ENCODE measurements at places on chromosomes 7 and 10. TPM values are rescaled to one million over a fixed set of nuclear protein-coding genes. Genes with fewer than 3 reads are reported as not detected.

DNA sequence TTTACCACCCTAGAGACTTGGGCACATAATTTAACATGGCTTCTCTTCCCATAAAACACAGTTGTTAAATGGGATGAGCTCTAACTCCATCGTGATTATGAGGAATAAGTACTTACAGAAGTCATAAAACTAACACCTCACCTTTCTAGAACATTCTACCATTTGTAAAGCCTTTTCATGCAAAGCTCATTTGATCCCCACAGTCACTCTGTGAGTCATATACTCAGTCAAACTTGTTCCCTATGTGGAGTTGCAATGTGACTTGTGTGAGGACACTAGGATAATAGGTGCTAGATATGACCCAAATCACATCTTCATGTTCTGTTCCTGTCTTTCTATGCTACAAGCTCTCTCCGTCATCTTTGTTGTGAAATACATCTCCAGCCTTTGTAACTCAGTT, 371.7 kb downstream of the WDR11 start:
- DNase-seq, result no peak
- peaks cover under 1% of the 10 kb centered on the region for H3K4me1 ChIP-seq
- no peaks in the 10 kb centered on the region for H3K27me3 ChIP-seq
- no peak overlapping the region for H3K4me3 ChIP-seq
- H3K36me3 ChIP-seq, result no peaks in the 10 kb centered on the region

GRCh38 chr7:94324380-94325121, 70.1 kb upstream of the COL1A2 start:
- H3K4me3 ChIP-seq, result no peak overlapping the region
- H3K4me1 ChIP-seq, result no peaks in the 10 kb centered on the region
- H3K27ac ChIP-seq, result no peak overlapping the region
- no peaks in the 10 kb centered on the region for H3K36me3 ChIP-seq

- H3K27ac ChIP-seq, result peak overlapping the region; percentile 71
- H3K27me3 ChIP-seq, result no peaks in the 10 kb centered on the region
- DNase-seq, result peak; percentile 33
- no peaks in the 10 kb centered on the region for H3K36me3 ChIP-seq
Measured at GRCh38 chr10:36808625-36809362, 316.6 kb upstream of the ANKRD30A start.

DNA sequence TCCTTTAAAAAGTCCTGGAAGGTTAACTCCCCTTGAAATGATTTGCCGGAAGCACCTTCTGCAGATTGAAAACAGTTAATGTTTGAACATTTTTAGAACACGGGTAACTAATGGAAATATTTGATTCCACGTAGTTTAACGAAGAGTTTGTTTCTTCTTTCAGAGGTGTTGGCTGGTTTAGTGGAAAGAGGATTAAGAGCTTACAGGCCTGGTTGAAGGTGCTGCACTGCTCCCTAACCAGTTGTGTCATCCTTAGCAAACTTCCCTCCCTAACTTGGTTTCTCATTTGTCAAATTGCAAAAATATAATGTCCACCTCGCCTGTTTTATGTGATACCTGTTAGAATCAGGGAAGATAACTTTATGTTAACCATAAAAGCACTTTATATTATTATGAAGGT, 243.0 kb upstream of the FZD8 start:
- no peak overlapping the region for H3K27ac ChIP-seq
- no peaks in the 10 kb centered on the region for H3K27me3 ChIP-seq
- DNase-seq, result no peak
- no peak overlapping the region for H3K4me3 ChIP-seq
- H3K36me3 ChIP-seq, result no peaks in the 10 kb centered on the region
- H3K4me1 ChIP-seq, result no peaks in the 10 kb centered on the region

DNA sequence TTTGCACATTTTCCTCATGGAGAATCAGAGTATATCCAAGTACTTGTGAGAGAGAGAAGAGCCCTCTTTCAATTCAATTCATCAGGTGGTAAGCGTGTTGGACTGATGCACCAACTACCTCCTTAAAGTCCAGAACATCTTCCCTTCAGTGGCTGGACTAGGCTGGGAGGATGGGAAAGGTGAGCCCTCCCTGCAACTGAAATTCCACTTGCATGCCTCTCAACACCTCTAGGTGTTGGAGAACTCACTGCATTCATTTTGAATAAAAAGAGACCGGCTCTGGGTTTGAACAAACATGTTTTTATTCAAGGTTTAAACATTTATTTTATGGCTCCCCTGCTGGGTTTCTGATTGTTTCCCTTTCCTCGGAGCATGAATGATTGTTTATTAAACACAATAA, 573.5 kb downstream of the CCSER2 start:
- H3K4me3 ChIP-seq, result no peak overlapping the region
- no peaks in the 10 kb centered on the region for H3K36me3 ChIP-seq
- H3K4me1 ChIP-seq, result no peaks in the 10 kb centered on the region
- no peak overlapping the region for H3K27ac ChIP-seq
- DNase-seq, result no peak

GRCh38 chr10:94052866-94053791, 59.4 kb downstream of the PLCE1 start:
- H3K27me3 ChIP-seq, result no peaks in the 10 kb centered on the region
- H3K36me3 ChIP-seq, result no peaks in the 10 kb centered on the region
- H3K4me1 ChIP-seq, result peaks cover 14% of the 10 kb centered on the region
- no peak overlapping the region for H3K4me3 ChIP-seq
- H3K27ac ChIP-seq, result peak overlapping the region; percentile 25

GRCh38 chr7:55500117-55500756, 72.1 kb downstream of the VOPP1 start:
- H3K4me1 ChIP-seq, result no peaks in the 10 kb centered on the region
- no peak for DNase-seq
- peaks cover 4% of the 10 kb centered on the region for H3K36me3 ChIP-seq
- H3K27me3 ChIP-seq, result no peaks in the 10 kb centered on the region
- H3K4me3 ChIP-seq, result no peak overlapping the region
- no peak overlapping the region for H3K27ac ChIP-seq

GRCh38 chr10:27192284-27192683, 37.1 kb downstream of the MASTL start:
- DNase-seq, result no peak
- no peaks in the 10 kb centered on the region for H3K4me1 ChIP-seq
- H3K27ac ChIP-seq, result no peak overlapping the region
- H3K27me3 ChIP-seq, result no peaks in the 10 kb centered on the region

DNA sequence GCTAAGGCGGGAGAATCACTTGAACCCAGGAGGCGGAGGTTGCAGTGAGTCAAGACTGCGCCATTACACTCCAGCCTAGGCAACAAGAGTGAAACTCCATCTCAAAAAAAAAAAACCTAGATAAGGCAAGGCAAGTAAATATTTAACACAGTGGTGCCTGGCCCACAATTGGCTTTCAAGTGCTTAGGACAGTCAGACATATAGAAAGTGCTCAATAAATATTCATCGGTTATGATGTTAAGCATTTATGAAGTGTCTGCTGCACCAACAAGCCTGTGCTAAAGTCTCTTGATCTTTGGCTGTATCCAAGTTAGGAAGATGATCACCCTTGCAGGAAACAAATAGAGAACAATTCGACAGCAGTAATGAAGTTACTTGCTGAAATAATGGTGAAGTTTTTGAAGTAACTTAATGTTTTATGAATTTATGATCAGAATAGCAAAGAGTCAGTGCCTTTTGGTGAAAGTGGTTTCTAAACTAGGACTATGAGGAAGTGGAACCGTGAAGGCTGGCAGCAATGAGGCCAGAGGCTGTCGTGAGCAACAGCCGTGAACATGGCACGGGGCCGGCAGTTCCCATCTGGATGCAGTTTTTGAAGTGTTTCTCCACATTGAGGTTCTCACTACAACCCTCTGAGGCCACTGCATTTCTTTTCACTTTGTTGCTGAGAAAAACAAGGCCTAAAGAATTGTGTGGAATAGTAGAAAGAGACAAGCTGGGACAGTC, 48.1 kb upstream of the GATA3 start:
- DNase-seq, result no peak
- H3K27ac ChIP-seq, result no peak overlapping the region
- peaks cover 13% of the 10 kb centered on the region for H3K36me3 ChIP-seq
- no peak overlapping the region for H3K4me3 ChIP-seq
- H3K27me3 ChIP-seq, result no peaks in the 10 kb centered on the region
- H3K4me1 ChIP-seq, result no peaks in the 10 kb centered on the region

- H3K4me1 ChIP-seq, result peaks cover 12% of the 10 kb centered on the region
- no peak overlapping the region for H3K4me3 ChIP-seq
- no peaks in the 10 kb centered on the region for H3K36me3 ChIP-seq
- H3K27ac ChIP-seq, result no peak overlapping the region
- DNase-seq, result no peak
- no peaks in the 10 kb centered on the region for H3K27me3 ChIP-seq
Measured at GRCh38 chr10:95462740-95463667, 98.2 kb downstream of the SORBS1 start.

- no peaks in the 10 kb centered on the region for H3K4me1 ChIP-seq
- H3K27me3 ChIP-seq, result no peaks in the 10 kb centered on the region
- H3K27ac ChIP-seq, result no peak overlapping the region
- no peak overlapping the region for H3K4me3 ChIP-seq
Measured at GRCh38 chr10:88417387-88418030, 165.6 kb downstream of the RNLS start.

The KCND2 gene
- total RNA-seq, result 1.5 TPM

All from thyroid gland (tissue), 4 donors.